ENCODE measurements at places on chromosomes 16 and 17.

DNA sequence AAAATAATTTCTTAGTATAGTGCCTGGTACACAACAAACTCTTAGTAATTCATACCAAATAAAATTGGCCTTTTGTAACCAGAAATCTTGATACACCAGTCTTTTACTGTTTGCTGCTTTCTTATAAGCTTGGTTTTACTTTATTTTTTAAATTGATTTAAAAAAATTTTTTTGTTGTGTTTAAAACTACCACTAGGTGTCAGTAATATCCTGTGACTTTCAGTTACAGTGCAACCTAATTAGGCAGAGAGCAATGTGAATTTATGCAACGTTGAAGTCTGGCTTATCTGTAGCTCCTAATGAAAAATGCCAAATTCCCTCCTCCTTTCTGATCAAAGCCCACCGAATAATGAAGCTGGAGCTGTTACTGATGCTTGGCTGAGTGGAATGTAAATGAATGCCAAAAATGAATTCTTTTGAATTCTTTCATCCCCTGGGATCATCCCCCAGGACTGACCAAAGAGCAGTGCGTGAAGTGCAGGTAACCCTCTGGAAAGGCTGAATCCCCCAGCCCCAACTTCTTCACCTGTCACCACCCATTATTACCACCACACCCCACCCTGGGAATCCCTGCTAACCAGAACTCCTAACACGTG is 3.8 kb downstream of the ERCC4 start:
- peak; percentile 58 for DNase-seq

- no peak for DNase-seq
Observed at GRCh38 chr17:48016112-48016511, 21.5 kb downstream of the COPZ2 start.

DNA sequence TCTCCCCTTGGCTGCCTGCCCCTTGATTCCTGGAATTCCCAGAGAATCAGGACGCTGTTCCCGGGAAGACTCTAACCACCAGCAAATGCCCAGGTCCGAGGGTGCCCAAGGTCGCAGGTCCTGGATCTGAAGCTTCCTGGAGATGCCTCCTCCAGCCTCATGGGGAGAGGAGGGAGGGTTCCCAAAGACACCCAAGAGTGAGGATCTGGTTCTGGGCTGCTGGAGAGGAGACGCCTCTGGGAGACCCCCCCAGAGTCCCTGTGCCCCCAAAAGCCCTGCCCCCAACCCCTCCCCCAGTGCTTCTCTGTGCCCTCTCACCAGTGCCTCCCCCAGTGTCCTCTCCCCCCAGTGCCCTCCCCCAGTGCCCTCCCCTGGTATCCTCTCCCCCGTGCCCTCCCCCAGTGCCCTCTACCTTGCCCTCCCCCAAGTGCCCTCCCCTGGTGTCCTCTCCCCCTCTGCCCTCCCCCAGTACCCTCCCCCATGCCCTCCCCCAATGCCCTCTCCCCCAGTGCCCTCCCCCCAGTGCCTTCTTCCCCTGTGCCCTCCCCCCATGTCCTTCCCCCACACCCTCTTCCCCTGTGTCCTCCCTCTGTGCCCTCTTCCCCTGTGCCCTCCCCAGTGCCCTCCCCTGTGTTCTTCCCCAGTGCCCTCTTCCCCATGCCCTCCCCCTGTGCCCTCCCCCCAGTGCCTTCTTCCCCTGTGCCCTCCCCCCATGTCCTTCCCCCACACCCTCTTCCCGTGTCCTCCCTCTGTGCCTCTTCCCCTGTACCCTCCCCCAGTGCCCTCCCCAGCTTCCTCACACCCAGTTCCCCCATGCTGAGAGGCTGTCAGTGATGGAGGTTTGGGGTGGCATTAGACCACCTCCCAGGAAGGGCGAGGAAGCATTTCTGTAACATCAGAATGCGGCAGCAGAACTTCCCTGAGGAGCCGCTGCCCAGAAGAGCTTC is 6.3 kb upstream of the SECTM1 start:
- DNase-seq: no peak

- DNase-seq: no peak
Observed at GRCh38 chr17:5198472-5198871, 6.8 kb upstream of the ZNF594 start.

- DNase-seq: no peak
Observed at GRCh38 chr16:85704900-85705846, 16.4 kb upstream of the GINS2 start.

GRCh38 chr16:8936421-8936820 is 27.3 kb downstream of the USP7 start:
- peak; percentile 36 for DNase-seq

GRCh38 chr16:54616610-54617009 is 314.1 kb upstream of the IRX5 start:
- no peak for DNase-seq

DNA sequence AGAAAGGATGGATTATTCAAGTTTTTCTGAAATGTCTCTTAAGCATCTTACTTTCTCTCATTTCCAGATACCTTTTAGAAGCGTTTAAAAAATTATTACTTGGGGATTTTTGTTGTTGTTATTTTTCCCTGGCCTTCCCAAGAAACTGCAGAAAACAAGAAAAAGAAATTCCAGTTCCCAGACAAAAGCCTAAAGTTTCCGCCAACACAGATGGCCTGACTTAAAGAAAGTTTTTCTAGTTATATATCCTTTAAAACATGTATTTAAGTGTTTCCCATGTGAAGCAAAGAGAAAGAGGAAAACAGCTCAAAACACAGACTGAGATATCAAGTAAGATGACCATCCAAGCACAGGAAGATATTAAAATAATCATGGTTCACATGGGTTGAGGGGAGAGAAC is 401.7 kb upstream of the MAF start:
- no peak for DNase-seq

DNA sequence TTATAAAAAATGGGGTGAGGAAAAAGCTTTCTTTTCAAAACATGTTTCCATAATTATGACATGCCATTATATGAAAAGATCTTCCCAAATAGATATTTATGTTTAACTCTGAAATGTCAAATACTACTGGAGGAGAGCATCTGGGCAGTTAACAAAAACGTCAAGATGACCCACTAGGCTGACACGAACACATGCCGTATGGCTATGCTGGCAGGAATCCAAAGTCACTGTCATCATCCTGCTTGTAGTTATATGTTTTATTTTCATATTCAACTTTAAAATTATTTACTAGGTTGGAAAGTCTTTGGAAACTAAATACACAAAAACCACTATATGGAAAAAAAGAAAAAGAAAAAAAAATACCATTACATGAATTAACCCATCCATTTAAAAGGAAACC is 27.3 kb downstream of the ANKFY1 start:
- no peak for DNase-seq

GRCh38 chr16:24418733-24419132 is 120.6 kb upstream of the RBBP6 start:
- no peak for DNase-seq

Data from SJCRH30 (cell line).